ENCODE measurements at places on chromosomes 1 and 21.
A peak's percentile ranks its signal among the peaks of the same experiment; 100 is the strongest.

- DNase-seq = no peak
Observed at GRCh38 chr1:25467193-25467592, 36.5 kb downstream of the MACO1 start.

- no peak for DNase-seq
Observed at GRCh38 chr1:212247988-212248387, 37.2 kb upstream of the PPP2R5A start.

DNA sequence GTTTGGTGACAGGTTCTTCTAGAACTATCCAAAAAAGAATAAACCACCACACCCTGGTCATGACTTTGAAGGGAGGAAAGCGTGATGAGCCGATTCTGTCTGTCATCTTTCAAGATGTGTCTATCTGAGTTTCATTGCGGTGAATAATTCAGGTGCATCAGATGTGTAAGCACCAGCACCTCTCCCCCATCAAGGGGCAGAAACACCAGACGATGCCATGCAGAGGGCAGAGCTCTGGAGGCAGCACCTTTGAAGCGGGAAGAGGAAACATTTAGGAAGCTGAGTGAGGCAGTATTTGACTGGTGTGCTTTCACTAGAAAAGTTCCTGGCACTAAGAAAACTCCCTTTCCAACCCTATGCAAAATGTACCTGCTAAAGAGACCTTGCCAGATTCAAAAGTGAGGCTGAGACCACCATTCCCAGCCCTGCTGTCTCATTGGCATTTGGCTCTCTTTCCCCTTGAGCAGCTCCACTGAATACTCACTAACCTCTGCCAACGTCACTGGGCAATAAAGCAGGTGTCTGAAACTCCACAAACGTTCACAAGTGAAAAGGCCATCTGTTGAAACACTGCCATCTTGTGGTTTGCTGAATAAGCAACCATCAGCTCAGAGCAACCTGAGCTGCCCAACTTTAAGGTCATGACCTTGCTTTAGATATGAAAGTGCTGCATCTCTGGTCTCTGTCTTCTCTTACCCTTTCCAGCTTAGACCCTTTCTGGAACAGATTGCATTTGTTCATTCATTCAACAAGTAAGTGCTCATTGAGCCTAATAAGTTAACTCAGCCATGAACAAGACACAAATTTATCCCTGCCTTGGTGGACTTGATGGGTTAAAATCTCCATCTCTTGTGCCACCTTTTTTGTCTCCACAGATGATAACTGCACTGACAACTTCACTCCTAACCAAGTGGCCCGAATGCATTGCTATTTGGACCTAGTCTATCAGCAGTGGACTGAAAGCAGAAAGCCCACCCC lies 228.6 kb downstream of the PAPPA2 start:
- DNase-seq = no peak

- peak; percentile 46 for DNase-seq
Observed at GRCh38 chr1:192474080-192474683, 101.4 kb upstream of the RGS1 start.

- no peak for DNase-seq
Observed at GRCh38 chr1:243413431-243414151, 157.8 kb downstream of the SDCCAG8 start.

- DNase-seq = no peak
Observed at GRCh38 chr1:202049129-202049528, 38.7 kb downstream of the ELF3 start.
